Foreskin keratinocyte (primary cell): ENCODE measurements at places on chromosomes 2 and 18.
A peak's percentile ranks its signal among the peaks of the same experiment; 100 is the strongest.

GRCh38 chr2:69608109-69608508 lies 35.4 kb downstream of the AAK1 start:
- no peak for DNase-seq

DNA sequence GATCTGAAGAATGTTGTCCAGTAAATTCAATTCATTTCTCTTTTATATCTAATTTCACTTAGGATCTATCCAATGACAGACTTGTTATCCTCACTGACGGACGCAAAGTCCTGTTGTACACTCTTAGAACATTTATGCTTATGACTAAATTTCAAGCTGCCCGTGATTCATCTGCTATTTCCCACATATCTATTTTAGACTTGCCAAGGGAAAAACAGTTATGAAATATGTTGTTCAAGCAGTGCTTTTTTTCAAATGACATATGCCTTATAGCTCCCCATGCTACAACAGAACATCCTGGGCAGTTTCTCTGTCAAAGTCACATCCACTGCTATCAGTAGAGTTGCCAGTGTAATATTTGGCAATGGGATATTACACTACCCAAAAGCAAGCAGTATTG lies 94.2 kb upstream of the CBLN2 start:
- no peak for DNase-seq

- no peak for DNase-seq
These were observed 13.3 kb downstream of the MRPL44 start for GRCh38 chr2:223970343-223971128.

- DNase-seq, result no peak
These were observed 10.4 kb upstream of the CCDC74A start for GRCh38 chr2:131517106-131517831.

DNA sequence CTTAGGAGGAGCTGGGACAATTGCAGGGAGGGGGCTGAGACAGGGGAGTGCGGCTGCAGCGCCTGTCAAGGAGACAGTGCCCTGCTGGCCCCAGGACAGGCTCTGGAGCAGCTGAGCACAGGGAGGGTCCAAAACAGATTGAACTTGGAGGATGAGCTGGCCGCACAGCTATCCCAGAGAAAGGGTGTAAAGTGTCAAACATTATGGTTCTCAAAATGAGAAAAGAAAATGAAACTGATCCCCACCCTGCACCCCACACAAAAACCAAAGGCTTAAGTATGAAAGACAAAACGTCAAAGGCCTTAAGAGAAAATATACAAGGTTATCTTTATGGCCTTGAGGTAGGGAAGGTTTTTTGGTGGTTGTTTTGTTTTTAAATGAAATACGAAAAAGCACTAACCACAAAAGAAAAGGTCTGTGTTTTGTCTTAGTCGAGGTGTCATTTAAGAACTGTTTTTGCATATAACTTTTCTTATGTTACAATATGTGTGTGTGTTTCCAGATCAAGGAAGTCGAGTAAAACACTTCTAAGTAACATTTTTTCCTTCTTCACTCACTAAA lies 111.8 kb downstream of the HDAC4 start:
- no peak for DNase-seq

DNA sequence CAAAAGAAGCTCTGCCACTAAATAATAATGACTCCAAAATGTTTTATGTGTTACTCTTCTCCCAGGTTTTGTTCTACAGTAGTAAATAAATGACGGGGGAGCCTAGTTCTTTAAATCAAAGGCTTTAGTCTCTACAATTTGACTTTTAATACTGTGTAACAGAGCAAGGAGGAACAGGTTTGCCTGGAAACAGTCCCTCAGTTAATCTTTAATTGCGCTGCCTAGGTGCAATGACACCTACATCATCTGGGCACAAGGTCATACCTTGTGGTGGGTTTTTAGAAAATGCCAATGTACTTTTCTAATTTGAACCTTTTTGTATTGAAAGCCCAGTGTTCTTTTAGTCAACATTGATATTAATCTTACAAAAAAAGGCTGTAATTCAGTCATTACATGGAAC lies 287.3 kb upstream of the SETBP1 start:
- no peak for DNase-seq

- no peak for DNase-seq
These were observed 728.4 kb downstream of the LRRTM4 start for GRCh38 chr2:76793647-76794334.

DNA sequence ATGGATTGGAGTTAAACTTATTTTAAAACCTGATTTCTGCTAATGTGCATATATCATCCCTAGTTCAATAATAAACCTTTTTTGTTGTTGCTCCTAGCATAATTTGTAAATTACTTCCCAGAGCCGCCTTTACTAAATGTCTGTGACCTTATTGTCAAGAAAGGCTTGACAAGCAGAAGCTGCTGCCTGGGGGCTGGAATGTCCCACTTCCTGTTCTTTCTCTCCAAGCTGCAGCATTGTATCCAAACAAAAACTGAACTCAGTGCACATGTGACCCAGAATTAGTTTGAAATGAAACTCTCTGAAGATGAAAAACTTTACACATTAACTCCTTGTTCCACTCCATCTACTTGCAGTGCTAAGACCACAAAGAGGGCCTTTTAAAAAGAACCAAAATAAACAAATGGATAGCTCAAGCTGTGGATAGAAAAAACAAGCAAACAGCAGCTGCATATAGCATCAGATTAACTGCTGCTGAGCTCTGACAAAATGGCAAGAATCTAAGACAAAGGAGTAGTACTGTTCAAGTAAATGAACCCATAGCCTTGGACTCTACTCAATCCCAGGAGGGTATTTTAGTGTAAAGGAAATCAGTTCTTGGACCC lies 99.8 kb upstream of the NEUROD1 start:
- no peak for DNase-seq

DNA sequence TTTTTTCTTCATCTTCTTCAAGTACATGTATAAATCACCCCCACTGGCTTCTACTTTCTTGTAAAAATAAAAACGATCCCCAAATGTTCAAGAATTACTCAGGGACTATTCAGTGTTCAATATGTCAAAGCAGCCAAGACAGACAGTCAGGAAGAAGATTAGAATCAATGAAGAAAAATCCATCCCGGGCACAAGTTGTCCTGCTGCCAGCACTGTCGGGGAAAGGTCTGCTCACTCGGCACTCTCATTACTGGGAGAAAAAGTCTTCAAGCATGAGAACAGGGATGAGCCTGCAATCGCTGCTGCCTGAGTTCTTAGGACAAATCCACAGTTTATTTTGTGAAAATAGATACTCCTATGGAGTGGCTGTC lies 482.8 kb upstream of the KLHL29 start:
- DNase-seq, result no peak

- no peak for DNase-seq
These were observed 27.6 kb downstream of the FEZ2 start for GRCh38 chr2:36570416-36570815.

DNA sequence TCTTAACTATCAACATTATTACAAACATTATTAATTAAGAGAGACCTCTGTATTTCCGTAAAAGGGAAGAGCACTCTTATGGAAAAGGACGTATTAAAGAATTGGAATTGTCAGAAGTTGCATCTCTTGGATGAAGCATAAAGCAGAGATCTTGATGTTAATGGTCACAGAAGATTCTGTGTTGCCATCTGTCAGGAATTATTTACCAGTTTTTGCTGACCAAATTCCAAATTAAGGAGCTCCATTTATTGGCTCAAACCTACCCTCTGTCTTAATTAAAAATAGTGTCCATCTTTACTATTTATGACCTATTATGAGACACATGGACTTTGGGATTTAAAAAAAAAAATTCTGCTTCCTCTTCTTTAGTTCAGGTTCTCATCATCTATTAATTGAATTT lies 232.1 kb downstream of the ARHGAP15 start:
- DNase-seq, result no peak

GRCh38 chr2:132877923-132878322 lies 207.9 kb upstream of the LYPD1 start:
- no peak for DNase-seq

GRCh38 chr2:146821836-146822316 lies 1023.0 kb upstream of the ACVR2A start:
- peak; percentile 56 for DNase-seq

GRCh38 chr2:74425523-74425922 lies 4.0 kb downstream of the WDR54 start:
- DNase-seq, result peak; percentile 100

DNA sequence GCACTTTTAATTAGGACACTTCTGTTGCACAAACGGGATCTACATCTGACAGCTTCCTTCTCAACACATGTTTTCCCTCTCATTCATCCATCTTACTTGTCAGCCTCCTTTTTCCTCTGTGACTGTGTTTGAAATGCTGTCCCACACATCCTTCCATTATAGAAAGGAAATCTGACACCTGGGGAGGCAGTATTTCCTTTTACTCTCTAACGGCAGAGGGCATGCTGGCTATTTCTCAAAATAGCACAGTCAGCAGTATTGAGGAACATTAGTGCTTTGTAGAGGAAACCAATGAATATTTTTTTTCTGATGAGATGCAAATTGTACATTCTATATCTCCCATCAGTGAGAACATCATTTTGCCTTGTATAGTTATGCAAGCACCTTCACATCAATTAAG lies 668.7 kb downstream of the SLC4A3 start:
- peak; percentile 16 for DNase-seq

DNA sequence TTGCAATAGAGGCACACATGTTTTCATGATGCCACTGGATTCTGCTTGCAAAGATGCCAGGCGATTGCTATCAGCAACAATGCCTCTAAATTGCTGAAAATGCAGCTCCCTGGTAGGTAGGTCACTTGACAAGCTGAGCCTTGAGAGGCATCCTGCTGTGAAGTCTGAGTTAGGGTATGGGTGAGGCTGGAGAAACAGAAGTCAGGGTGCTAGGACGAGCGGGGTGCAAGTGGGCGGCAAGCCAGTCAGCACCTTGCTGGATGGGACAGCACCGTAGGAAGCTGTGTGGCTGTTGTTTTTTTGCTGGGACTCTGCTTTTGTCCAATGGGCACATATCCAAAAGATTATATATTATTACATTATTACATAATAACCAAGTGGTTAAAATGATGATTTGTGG lies 10.5 kb upstream of the CLIP4 start:
- no peak for DNase-seq

DNA sequence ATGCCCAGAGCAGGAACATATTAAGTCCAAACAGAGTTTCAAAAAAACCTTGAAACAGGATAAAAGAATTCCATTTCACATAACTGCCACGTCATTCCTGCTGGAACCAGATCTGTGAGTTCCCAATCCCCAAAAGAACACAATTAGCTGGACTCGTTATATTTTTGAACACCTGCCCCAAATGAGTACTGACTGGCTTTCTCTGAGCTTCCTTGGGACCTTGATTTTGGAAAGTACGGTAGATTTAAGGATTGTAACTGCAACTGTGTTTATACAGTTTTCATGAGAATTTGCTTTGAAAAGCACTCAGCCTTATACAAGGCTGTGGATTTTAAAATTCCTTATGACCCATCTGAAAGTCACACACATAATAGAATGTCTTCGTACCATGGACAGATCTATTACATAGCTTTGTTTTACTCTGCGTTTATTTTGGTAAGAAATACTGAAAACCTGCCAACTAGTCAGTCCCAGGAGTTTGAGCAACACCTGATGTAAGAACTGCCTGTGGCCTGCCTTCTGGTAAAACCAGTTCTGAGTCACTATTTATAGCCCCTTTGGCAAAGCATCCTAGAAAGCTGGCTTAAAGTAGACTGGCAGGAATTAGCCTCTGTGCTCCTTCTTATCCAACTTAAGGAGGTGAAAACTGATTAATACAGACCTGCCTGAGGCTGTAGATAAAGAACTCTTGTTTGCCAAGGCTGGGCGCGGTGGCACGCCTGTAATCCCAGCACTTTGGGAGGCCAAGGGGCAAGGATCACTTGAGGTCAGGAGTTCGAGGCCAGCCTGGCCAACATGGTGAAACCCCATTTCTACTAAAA lies 48.1 kb downstream of the MERTK start:
- DNase-seq, result peak; percentile 91

DNA sequence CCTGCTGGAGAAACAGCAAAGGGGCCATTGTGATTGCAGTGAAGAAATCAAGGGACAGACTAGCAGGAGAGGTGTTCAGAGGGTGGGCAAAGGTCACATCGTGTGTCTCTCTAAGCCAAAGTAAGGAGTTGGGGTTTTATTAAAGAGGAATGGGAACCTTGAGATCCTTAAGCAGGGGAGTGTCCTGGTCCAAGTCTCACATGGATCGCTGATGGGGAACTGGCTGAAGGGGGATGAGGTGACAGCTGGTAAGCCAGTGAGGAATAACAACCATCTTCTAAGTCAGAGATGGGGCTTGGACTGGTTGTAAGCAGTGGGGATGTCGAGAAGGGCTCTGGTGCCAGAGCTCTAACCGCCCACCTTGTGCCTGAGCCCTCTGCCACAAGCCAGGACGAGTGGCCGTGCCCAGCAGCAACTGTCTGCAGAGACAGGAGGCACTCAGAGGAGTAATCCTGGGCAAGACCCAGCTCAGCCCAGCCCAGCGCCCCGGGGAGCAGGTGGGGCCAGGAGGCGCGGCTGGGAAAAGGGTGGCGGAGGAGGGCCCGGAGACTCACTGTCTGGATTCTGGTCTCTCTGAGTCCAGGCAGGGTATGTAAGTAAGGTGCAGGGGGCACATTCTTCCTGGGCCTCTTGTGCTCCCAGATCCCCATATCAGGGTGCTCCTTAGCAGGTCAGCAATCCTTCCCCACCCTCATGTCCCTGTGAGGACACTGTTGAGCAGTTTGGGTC lies 13.7 kb downstream of the WNT10A start:
- DNase-seq, result peak; percentile 73

DNA sequence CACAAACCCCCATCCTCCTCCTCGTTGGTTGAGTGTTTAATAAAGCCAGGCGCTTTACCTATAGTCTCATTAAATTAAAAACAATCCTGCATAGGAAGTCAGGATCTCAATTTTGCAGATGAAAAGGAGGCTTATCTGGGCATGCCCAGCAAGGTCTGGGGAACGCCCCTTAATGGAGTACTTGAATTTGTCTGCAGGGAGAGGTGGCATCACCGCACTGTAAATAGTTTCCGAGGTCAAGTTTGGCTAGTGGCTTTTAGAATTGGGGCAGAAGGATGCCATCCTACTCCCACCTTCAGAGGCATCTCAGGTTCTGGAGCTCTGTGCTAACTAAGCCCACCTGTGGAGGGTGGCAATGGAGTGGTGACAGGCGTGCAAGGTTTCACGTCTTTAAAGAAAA lies 149.2 kb downstream of the TGIF1 start:
- no peak for DNase-seq

DNA sequence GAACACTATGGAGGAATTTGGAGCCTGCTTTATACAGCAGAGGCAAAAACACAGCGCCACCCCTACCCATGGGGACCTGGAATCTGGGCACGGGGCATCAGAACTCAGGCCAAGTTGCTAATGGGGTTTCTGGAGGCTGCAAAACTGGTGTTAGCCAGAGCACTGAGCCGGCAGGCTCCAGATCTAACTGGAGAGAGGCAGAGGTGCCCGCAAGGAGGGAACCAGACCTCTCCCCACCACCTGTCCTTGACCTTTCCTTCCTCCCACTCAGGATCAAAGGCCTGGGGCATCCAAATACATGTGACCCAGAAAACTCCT lies 126.6 kb downstream of the TNS1 start:
- DNase-seq, result no peak
